NCI-H2081 treated with DMSO at 0.1 percent for 48 hours (cell line): ENCODE measurements at places on chromosomes 13 and 19.

GRCh38 chr19:36401475-36401874 is 17.0 kb downstream of the ZFP82 start:
- no peak for DNase-seq

DNA sequence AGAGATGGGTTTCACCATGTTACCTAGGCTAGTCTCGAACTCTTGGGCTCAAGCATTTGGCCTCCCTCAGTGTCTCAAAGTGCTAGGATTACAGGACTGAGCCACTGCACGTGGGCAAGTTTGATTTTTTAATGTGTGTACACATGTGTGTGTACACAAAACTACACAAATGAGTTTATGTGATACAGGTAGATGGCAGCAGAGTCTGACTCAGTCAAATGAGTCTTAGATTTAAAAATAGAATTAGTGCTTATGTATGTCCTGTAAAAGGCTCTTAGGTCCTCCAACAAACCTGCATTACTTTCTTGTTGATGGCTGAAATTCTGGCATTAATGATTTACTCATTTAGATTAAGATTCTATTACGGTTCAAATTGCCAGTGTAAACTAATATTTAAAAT is 293.7 kb downstream of the PCDH17 start:
- peak; percentile 9 for DNase-seq

DNA sequence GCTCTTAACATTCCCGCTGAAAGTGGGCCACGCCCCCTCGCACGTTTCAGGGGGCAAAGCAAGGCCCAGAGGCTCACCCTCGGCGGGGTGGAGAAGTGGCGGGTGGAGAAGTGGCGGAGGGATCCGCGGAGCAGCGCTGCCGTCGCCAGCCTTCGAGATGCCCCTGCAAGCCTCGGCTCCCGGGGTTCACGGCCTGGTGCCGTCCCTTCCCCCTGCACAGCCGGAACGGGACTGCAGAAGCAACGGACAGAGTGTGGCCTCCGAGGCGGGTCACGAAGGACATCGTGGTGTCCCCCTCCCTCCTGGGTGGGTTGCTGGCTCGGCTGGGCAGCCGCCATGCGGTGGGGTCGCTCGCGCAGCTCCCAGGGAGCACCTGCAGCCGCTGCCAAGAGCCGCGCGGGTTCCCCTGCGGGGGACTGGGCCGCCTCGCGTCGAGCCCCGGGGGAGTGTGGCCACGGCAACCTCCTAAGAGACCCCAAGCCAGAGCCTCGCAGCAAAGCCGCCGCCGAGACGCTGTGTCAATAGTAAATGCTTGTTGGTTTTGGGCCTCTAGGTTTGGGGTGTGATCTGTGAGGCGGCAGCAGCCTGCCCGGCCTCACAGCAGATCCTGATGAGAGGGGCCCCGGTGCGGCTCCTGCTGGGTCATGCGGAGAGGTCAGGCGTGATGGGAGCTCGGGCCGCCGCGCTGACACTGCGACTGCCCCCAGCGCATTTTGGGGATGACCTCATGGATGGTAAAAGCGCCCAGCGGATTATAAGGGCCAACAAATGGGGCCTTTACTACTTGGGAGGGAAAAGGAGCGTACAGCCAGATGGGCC is 5.5 kb downstream of the TPGS1 start:
- no peak for DNase-seq

DNA sequence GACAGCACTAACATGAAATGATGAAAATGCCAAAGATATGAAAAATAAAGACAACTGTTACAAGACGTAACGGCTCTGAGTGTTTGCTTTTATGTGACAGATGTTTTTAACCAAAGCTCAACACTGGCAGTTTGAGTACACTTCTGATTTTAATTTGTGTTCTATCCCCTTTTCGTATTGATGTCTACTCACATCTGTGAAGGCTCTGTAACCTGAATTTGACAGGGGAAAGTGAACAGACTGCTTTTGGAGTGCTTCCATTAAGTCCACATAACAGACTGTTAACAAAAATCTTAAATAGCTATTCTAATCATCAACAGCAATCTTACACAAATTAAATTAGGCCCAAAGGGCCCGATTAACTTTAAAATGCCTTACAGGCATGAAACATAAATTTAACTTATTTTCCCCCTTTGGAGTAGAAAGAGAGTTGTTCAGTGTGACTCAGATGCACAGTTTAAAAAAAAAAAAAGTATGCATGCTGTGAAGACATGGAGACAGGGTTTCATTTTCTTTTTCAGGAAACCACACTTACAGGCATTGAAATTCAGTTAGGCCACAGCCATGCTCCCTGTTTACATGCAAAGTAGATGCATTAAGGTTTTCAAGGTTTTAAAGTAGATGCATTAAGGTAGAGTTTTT is 16.3 kb upstream of the RNASEH2B start:
- no peak for DNase-seq

GRCh38 chr19:54017261-54017660 is 25.8 kb downstream of the CACNG6 start:
- no peak for DNase-seq

DNA sequence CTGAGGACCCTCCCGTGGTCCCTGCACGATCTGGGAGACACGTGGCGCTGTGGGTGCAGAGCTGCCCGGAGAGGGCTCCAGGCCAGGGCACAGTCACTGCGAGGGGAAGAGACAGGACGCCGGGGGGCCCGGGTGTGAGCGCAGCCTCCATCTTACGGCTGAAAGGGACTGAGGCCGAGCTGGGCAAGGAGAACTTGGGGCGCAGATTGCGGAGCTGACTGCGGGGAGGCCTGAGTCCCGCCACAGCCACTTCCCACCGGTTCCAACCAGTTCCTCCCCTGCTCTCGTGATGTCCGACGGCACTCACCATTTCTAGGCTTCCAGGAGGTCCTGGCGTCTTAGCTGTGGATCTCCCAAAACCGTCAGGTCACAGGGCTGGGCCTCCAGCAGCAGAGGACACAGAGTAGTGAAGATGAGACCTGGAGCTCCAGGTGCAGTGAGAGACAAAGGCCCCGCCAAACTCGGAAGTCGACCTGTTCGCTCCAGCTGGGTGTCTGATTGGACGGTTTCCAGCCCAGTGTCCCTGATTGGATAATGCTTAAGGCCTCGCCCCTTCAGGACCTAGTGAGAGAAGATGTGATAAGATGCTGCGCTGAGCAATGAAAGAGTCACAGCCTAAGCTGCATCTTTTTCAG is 4.8 kb upstream of the ZNF253 start:
- no peak for DNase-seq

DNA sequence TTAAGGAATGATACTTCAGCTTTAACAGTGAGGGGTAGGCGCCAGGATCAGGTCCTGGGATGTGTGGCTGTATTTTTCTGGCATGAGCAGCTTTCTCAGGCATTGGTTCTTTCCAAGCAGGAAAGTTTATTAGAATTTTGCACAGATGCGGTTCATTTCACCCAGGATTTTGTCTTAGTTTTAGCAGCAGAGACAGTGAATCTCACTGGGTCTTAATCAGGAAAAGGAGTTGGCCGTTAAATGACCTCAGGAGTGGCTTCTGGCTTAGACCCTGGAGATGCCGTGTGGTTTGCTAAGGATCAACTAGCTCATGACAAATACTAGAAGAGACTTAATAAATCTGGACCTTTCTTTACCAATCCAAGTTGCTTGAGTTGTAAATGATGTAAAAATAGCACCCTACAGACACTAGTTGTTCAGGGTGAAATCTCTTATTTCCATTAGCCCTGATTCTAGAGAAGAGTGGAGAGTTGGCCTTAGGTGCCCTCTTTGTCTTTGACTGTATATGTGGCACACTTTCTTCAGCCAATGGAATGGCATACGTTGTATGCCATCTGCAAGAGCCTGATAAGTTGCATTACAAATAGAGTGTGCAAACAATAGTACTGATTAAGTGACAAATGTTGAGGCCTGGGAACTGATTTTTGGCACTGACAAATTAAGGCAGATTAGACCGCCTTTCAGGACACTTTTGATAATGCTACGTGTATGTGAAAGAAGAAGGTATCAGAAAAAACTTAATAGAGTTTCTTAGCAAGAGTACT is 34.0 kb downstream of the LRCH1 start:
- no peak for DNase-seq

DNA sequence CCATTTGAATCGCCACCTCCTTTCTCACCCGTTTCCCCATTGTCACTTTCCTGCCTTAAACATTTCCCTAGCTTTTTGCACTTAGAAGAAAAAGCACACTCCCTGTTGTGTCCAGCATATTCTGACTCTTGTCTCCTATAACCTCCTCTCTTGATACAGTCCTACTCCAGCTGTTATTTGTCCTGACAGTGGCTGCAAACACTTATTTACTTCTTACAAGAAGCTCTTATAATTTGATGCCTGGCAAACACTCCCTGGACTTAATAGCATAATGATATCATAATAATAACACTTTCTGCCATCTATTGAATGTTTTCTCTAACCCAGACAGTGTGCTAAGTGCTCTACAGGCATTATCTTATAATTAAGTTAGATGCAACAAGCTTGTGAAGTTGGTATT is 76.6 kb downstream of the DGKH start:
- no peak for DNase-seq

- no peak for DNase-seq
Measured at GRCh38 chr19:308471-309205, 17.4 kb upstream of the PLPP2 start.

DNA sequence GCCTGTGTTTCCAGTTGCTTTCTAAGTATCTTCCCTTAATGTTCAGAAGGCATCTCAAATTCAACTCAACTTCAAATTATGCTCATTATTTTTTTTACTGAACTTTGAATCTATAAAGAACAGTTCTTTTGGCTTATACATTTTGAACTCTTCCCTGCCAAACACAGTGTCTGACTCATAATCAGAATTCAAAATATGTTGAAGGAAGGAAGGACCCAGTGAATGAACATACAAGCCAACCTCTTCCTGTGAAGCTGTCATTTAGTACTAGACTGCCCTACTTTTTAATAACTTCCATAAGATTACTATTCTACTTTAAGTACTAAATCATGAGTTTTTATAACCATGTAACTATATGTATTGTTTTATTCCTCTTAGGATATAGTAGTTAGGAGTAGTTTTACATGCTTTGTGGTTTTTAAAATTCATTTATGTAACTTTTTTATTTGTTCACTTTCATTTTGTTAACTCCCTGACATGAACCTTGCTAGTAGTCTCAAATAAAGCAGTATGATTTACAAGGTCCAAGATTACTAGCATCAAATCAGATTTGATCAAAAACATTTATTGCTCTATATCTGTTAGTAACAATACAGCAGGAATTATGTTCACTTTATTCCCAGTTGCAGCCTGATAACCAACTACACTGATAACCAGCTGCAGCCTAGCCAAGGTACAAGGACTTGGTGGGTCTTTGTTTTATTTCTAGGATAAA is 6.4 kb downstream of the NUDT15 start:
- DNase-seq, result no peak

- DNase-seq, result no peak
Measured at GRCh38 chr13:101775267-101775666, 322.8 kb downstream of the ITGBL1 start.

DNA sequence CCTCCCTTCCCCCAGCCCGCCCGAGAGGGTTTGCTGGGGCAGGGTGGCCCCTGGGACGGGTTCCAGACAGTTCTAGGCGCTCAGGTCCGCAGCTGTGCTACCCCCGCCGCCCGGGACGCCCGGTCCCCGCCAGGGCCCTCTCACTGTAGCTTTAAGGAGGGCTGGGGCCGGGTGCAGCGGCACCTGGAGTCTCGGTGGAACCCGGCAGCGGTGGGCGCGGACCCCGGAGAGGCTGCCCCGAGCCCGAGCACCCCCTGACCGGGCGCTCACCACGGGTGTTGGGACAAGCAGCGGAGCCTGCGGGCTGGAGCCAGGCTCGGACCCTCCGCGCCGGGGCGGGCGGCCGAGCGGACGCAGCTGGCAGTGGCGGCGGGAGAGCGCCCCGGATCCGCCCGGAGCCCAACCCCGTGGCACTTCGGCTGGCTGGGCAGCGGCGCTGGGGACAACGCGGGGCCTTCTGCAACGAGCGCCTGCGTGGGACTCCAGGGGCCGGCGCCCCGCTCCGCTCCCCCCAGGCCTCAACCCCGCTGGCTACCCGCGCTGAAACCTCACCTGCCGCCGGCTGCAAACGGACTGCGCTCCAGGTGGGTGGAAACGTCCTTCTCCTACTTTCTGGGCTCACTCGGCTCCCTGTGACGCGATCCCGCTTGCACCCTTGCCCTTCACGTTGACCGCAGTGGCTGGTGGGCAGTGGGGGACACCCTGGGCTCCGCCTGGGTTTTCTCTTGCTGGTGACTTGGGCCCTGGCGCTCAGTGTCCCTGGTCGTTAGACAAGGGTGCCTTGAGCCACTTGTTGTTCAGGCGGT is 81.1 kb downstream of the ZNF429 start:
- DNase-seq, result no peak

DNA sequence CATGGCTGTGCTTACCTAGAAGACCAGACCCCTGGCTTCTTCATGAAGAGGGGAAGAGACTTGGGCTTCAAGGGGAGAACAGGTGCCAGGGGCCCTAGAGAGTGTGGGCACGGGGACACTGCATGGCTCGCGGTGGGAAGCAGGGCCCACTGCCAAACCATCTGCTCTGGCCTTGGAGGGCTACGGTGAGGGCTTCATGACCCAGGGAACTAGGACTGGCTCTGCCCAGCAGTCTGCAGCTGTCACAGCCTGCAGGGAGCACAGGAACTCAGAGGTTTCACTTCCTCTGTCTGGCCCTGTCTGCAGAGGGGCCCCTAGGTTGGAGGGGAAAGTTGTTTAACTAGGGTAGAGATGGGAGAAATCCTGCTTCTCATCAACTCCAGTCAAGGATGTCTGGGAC is 4.3 kb downstream of the ERCC1 start:
- no peak for DNase-seq

- no peak for DNase-seq
Measured at GRCh38 chr13:106230450-106230849, 305.0 kb downstream of the EFNB2 start.

GRCh38 chr19:12745166-12745897 is 6.3 kb upstream of the BEST2 start:
- no peak for DNase-seq

DNA sequence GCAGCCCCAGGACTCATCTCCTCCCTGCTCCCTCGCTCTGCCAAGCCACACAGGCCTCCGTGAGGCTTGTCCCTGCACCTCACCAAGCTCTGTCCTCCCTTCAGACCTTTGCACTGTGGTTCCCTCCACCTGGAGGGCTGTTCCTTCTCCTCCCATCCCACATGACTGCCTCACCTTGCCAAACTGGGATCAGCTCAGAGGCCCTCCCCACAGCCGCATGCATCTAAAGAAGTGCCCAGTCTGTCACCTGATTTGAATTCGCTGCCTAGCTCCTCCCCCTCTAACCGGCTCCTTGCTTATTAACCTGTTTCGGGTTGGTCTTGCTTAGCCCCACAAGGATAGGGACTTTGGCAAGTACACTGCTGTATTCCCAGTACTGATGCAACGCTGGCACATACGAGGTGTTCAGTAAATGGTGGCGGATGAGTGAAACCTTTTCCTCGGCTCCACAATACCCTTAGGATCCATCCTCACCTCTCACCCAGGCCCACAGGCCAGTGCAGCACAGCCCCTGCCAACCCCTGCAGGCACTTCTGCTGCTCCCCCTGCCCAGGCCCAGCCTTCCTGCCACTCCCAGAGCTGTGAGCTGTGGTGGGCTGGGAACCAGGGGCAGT is 4.4 kb downstream of the AKT2 start:
- no peak for DNase-seq
